ENCODE measurements at places on chromosomes 1 and 21. TPM values are rescaled to one million over a fixed set of nuclear protein-coding genes. Genes with fewer than 3 reads are reported as not detected.

The EVA1C gene
- 33.8 TPM for polyA plus RNA-seq

The PHACTR4 gene
- polyA plus RNA-seq, result 6.9 TPM

The SLC30A10 gene
- polyA plus RNA-seq, result not detected

The HIVEP3 gene
- 15.5 TPM for polyA plus RNA-seq

The KCNE1 gene
- not detected for polyA plus RNA-seq

DNA sequence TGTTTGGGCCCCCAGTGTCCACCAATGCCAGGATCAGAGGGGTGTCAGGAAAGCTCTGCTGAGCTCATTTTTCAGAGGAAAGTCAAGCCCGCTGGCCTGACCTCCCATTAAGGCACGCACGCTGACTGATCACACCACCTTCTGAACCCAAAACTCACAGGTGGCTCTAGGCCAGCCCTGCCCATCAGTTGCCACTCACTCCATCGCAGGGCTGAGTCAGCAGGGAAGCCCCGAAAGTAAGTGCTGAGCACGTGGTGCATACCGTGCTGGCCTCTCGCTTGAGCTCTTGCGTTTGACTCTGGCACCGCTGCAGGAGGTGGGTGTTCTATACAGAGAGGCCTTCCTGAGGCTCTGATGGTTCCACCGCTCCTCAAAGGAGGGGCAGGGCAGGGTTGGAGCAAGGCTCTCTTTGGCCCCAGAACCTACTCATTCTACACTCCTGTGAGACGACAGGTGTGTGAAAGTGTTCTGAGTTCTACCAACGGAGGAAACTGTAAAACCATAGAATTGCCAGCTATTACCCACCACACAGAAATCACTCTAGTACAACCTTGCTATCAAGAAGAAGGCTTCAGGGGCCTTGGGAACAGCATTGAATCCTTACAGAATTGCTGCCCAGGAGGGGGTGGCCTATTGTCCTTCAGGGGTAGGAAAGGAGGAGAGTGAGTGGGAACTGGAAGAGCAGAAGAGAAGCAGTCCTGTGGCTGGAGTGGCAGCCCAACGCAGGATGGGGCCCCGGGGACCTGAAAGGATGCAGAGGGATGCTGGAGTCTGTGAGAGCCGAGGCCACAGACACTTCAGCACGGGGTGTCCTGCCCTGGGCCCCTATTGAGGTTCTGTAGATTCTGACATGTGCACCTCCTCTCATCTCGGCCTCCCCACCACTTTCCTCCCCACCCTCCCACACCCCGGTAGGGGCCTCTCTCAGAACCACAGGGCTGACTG lies 214.7 kb upstream of the EDN2 start:
- no peak for DNase-seq

- DNase-seq, result no peak
Measured at GRCh38 chr1:24696041-24696755, 49.0 kb upstream of the CLIC4 start.

DNA sequence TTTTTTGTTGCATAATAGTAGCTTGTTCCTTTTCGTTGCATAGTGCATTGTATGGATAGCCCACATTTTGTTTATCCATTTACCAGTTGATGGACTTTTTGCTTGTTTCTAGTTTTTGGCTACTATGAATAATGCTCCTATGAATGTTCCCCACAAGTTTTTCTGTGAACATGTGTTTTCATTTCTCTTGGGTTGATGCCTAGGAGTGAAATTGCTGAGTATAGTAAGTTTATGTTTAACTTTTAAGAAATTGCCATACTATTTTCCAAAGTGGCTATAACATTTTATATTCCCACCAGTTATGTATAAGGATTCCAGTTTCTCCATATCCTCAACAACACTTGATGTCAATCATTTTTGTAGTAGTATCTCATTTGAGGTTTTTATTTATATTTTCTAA lies 84.8 kb upstream of the CACYBP start:
- no peak for DNase-seq

- DNase-seq, result peak; percentile 69
Measured at GRCh38 chr1:159936273-159936904, 9.0 kb downstream of the IGSF9 start.

DNA sequence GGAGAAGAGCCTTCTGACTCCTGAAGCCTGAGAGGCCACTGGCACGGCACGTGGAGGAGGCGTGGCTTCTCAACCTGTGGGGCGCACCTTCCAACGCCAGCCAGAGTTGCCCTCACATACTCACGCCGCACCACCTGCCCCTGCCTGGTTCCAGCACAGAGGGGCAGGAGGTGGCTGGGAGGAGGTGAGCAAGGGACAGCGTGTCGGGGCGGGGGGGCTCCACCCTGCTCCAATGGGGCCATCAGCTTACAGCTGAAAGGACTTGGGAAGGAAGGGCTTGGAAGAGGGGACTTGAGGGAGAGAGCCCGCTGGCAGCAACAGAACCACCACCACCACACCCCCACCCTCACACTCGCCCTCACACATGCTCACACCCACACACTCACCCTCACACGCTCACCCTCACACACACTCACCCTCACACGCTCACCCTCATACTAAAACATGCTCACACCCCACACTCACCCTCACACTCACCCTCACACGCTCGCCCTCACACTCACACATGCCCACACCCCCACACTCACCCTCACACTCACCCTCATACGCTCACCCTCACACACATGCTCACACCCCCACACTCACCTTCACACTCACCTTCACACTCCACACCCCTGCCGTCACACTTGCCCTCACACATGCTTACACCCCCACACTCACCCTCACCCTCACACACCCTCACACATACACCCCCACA lies 41.6 kb upstream of the EDN2 start:
- DNase-seq, result no peak

- no peak for DNase-seq
Measured at GRCh38 chr21:38261851-38262250, 5.1 kb downstream of the KCNJ15 start.

DNA sequence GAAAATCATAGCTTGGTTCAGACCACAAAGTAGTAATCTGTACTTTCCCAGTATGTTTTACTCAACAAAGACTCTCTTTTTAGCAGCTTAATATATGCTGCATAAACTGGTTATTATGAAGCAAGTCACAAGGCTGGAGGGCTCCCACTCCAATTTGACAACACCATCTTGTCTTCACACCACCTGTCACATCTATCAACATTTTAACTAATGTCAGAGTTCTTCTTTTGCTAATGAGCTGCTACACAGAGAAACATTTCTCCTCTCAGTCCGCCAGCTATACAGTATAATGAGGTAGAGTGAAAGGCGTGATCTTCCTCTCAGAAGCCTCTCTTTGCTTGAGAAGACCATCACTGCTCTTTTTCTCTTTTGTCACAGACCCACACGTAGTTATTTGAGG lies 230.1 kb downstream of the BARHL2 start:
- no peak for DNase-seq

- no peak for DNase-seq
Measured at GRCh38 chr1:228156941-228157728, 7.4 kb downstream of the GJC2 start.

DNA sequence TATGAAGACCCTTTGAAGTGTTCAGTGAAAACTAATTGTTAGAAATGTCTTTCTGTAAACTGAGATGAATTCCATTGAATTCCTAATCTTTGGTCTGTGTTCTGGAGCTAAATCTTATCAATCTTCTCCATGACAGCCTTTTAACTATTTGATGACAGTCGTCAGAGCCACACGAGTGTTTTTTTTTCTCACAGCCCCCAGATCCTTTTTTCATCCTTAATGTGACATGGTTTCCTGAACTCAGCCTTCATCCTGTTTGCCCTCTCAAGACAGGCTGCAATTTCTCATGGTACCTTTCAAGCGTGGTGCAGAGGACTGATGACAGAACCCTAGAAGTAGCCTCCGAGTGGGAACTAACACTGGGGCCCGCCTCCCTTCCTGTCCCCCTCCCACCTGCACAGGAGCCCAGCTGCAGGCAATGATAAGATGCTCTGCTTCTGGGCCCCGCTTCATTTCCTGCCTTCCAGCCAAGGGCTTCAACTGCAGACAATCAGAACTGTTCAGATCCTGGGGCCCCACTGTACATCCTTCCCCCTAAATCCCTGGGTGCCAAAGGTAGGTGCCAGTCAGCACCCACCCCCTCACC lies 114.6 kb upstream of the VAV3 start:
- DNase-seq, result peak; percentile 40

- no peak for DNase-seq
Measured at GRCh38 chr1:116538544-116538943, 32.3 kb downstream of the CD58 start.

- DNase-seq, result no peak
Measured at GRCh38 chr1:178781533-178782330, 56.7 kb downstream of the RALGPS2 start.

- no peak for DNase-seq
Measured at GRCh38 chr1:208233546-208233945, 10.6 kb downstream of the PLXNA2 start.

Measured in immature natural killer cell (primary cell).